ENCODE measurements at places on chromosomes 1 and 21.

GRCh38 chr1:9362488-9362887 is 69.8 kb downstream of the SPSB1 start:
- DNase-seq, result no peak

DNA sequence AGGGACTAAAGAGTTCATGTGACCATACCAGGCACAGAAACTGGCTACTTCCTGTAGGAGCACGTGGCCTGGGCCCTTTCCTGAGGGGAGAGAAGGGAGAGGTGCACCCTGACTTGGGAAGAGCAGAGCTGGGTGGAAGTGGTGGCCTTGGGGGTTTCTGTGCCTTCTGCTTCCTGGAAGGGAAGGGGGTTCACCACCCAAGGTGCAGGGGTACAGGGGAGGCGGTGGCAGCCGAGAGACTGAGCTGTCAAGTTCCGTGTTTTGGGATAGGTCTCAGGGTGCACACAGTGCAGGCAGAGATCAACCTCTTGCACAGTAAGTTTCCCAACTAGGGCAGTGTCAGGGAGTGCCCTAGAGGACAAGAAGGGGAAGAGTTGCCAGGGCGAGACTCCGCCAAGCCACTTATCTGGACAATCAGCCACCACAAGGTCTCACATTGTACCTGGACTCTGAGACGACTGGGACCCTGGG is 10.1 kb downstream of the HECTD3 start:
- no peak for DNase-seq

DNA sequence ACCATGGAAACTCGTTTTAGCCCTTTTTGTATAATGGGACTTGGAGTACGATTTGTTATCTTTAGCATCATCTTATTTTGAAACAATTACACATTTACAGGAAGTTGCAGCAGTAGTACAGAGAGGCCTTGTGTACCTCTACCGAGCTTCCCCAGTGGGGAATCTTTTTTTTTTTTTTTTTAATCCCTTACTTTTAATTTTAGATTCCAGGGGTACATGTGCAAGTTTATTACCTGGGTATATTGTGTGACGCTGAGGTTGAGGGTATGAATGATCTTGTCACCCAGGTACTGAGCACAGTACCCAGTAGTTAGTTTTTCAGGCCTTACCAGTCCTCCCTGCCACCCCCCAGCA is 45.9 kb downstream of the HHAT start:
- DNase-seq, result no peak

- DNase-seq, result no peak
Observed at GRCh38 chr1:100107696-100108095, 25.0 kb downstream of the SASS6 start.

DNA sequence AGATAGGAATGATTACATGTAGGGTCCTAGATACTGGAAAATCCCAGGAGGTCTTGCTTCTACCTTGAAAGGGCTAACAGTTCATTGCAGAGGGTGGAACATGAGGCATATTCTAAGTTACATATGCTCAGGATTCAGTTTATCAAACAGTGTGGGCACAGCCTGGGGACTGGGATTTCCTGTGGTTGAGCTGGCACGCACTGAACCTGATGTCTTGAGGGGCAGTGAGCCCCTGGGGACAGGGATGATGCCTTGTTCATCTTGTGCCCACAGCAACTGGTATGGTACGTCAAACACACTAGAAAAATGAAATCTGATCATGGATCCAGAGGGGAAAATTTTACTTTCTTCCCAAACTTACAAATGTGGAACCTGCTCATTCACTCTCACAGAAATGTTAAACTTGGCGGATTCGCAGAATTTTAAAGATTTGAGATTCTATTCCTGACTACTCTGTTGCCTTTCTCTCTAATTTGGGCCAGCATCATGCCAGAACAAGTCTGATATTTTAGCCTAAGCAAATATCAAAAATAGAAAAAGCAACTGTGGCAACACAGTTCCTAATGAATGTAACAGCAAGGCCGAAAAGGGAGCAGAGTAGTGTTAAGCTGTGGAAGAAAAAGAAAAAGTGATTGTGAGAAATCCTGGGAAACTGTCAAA is 68.2 kb upstream of the COL24A1 start:
- DNase-seq, result no peak

DNA sequence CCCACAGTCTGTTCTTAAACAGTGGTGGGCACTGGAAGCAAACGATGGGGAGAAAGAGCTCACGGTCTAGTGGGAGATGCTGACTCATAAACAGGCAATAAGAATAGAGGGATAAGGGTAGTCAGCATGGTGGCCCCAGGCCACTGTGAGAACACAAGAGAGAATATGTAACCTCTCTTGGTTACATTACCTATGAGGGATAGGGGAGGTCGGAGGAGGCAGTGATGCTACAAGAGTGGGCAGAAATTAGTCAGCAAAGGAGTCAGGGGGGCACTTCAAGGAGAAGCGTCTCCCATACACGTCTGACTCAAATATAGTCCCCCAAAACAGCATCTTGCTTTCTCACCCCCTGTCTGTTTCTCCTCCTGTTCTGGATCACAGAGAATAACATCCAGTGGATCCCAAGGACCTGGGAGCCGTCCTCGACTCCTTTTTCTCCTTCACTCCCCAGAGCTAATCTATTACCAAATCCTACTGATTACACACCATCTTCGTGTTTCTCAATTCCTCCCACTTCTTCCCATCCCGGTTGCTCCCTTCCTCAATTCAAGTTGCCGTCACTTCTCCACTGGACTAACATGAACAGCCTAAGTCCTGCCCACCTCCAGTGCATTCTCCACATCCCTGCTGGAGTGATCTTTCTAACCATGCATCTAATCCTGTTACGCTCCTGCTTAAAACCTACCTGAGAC is 2.1 kb downstream of the SLAMF8 start:
- no peak for DNase-seq

DNA sequence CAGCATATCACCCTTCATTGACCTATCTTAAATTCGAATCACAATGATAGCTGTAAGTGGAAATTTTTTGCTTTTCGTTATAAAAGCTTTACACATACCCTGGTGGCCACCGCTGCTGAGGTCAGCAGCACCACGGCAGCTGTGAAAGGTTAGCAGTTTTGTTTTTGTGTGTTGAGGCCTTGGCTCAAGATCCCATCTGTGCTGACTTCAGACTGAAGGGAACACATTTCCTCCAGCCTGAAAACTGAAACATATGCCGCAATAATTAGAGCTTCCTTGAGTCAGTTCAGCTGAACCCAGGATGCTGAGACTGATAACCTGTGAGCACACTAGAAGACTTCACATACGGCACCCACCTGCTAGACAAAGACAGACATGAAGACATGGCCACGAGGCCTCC is 103.0 kb downstream of the SMYD3 start:
- no peak for DNase-seq

GRCh38 chr1:80059940-80060339 is 1053.4 kb upstream of the ADGRL4 start:
- DNase-seq, result no peak

- DNase-seq, result no peak
Observed at GRCh38 chr1:53639996-53640700, 98.8 kb downstream of the GLIS1 start.
